ENCODE measurements at places on chromosomes 2 and 18. TPM values are rescaled to one million over a fixed set of nuclear protein-coding genes. Genes with fewer than 3 reads are reported as not detected.

- no peaks in the 10 kb centered on the region for H3K27me3 ChIP-seq
- DNase-seq = no peak
- H3K36me3 ChIP-seq = no peaks in the 10 kb centered on the region
- no peak overlapping the region for H3K27ac ChIP-seq
Observed at GRCh38 chr2:195181059-195181705, 475.8 kb upstream of the SLC39A10 start.

DNA sequence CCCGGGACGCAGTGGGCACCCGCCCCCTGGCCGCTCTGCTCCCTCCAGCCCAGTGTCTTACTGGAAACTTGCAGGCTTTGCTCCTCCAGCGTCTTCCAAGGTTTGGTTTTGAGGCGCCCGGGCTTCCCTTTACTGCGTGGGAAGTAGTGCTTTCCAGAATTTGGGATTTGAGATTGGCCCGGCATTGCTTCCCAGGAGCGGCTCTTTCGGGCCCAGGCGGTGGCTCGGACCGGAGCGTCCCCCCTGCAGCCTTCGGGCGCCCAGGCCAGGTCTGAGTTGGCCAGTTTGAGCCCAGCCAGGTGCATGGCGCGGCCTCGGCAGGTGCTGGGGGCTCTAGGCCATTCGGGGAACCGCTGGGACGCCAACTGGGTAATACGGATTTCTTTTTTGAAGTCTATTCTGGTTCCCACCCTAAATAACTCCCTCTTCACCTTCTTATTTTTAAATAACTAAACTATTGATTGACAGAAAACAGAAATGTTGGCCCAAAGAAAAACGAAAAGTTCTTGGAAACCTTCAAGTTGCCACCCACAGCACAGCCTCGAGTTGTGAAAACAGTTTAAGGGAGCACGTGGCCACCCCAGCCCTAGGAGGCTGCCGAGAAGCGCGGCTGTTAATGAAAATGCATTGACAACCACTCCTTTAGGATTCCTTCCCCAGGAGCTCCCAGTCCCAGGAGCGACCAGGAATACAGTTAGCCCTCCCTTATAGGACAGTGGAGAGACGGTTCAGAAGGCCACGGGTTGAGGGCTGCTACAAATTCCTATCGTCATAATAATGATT lies 766 bp downstream of the SNTG2 start:
- no peak for DNase-seq
- H3K27me3 ChIP-seq = peaks cover 29% of the 10 kb centered on the region
- H3K4me1 ChIP-seq = peaks cover 6% of the 10 kb centered on the region
- no peak overlapping the region for H3K27ac ChIP-seq
- H3K36me3 ChIP-seq = no peaks in the 10 kb centered on the region

COL4A4 gene
- total RNA-seq = 0.44 TPM

DNA sequence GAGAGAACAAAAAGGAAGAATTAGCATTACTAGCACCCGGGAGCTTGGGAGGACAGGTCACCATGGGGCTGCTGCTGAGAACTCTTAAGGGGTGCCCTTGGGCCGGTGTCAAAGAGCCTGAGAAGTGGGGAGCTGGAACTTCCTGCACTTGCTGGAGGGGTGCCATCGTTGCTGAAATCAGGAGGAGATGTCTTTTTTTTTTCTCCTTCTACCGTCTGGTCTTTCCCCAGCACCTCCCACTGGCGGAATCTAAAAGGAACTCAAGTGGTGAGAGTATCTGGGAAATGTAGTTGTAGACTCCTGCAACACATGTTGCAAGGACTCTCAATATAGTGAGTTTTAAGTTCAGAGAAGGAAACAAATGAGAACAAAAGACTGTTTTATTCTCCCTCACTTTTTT lies 6.1 kb upstream of the AMMECR1L start:
- no peaks in the 10 kb centered on the region for H3K36me3 ChIP-seq
- no peaks in the 10 kb centered on the region for H3K27me3 ChIP-seq
- no peak for DNase-seq

DNA sequence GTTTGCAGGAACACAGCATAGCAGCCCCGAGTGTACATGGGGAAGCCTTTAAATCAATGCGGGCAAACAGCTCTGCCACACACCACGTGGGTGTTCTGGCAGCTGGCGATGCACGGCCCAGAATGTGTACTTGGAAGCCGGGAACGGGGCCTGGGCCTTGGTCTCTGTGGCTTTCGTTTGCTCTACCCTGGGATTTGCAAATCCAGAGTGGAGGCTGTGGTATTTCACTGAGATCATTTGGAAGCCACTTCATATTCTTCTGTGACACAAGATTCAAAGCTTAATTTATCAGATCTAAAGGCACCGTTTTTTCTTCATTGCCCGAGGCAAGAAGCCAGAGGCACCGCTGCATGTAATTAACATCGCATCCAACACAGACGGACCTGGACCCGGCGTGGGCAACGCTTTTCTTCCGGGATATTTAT lies 246.3 kb upstream of the MYT1L start:
- H3K27me3 ChIP-seq = no peaks in the 10 kb centered on the region
- H3K27ac ChIP-seq = no peak overlapping the region
- H3K4me1 ChIP-seq = no peaks in the 10 kb centered on the region
- H3K36me3 ChIP-seq = no peaks in the 10 kb centered on the region
- no peak for DNase-seq
- H3K4me3 ChIP-seq = no peak overlapping the region

GRCh38 chr2:5803547-5803946 lies 111.4 kb downstream of the SOX11 start:
- no peaks in the 10 kb centered on the region for H3K4me1 ChIP-seq
- no peak overlapping the region for H3K27ac ChIP-seq
- DNase-seq = no peak
- no peak overlapping the region for H3K4me3 ChIP-seq
- H3K36me3 ChIP-seq = no peaks in the 10 kb centered on the region

DNA sequence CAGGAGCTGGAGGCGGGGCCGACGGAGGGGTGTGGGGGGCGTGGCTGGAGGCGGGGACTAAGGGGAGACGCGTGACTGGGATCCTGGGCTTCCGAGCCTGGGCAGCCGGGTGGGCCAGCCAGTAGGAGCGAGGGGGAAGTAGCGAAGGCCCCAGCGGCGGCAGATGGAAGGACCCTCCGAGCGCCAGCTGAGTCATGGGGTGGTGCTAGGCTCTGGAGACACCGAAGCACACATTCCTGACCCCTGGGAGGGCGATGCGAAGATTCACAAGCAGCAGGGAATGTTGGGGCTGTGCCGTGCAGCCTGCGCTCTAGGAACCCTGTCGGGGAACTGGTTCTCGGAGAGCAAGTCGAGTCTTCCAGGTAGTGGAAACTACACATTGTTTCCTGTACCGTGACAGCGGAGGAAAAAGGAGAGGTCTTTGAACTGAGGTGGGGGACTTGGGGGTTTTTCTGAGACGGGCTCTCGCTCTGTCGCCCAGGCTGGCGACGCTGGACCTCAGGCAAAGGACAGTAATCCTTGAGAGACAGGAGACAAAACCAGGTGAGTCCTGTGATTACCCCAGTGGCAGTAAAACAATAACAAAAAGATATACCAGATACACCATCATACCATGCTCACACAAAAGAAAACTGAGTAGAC lies 650 bp upstream of the AFG3L2 start:
- H3K27ac ChIP-seq = peak overlapping the region; percentile 55
- H3K27me3 ChIP-seq = no peaks in the 10 kb centered on the region
- peaks cover 39% of the 10 kb centered on the region for H3K4me1 ChIP-seq
- no peaks in the 10 kb centered on the region for H3K36me3 ChIP-seq
